ENCODE measurements at places on chromosomes 3 and 15.

DNA sequence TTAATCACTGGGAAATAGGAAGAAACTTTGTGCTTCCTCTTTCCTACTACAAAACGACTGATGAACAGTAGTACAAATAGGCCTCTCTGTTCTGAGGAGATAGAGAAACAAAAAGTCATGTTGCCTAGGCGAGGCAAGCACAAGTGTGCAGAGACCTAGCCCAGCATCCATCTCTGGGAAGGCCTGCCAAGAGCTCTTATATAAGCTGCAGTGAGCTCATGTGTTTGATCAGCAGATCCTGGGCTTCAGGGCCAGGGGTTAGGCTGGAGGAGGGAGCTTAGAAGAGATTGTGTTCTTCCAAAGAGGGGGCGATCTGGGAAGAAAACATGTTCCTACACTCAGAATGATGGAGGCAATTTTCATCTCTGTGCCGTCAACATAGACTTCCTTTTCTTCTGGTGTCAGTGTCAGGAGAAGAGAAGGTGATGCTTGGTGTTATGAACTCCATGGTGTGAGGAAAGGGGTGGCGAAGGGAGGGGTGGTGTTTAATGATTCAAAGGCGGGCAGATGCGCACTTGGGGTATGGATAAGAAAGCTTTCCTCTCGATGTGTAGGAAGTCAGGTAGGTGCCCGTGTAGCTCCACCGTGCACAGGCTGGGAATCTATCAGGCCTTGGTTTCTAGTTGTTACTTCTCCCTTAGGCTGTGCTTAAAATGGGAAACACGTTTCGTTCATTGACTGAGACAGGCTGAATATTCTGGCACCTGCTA is 29.5 kb upstream of the ETV5 start:
- no peak for DNase-seq

- no peak for DNase-seq
Measured at GRCh38 chr3:56980798-56981390, 79.6 kb upstream of the SPATA12 start.

DNA sequence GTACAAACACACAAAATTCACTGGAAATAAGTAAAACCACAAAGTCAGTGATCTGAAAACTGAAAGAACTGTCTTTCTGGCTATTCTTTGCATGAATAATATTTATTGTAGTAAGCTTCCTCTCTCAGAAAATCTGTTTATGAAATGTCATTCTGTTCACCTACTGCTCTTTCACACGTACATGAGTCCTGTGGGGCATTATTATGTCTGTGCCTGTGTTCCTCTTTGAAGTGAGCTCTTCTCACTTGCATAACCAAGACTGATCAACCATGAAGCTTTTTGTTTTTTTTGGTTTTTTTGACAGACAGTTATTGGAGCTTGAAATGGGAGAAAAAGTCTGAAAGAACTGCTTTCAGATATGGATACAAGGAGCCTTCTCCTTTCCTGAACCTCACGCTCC is 195.8 kb downstream of the PLCH1 start:
- no peak for DNase-seq

DNA sequence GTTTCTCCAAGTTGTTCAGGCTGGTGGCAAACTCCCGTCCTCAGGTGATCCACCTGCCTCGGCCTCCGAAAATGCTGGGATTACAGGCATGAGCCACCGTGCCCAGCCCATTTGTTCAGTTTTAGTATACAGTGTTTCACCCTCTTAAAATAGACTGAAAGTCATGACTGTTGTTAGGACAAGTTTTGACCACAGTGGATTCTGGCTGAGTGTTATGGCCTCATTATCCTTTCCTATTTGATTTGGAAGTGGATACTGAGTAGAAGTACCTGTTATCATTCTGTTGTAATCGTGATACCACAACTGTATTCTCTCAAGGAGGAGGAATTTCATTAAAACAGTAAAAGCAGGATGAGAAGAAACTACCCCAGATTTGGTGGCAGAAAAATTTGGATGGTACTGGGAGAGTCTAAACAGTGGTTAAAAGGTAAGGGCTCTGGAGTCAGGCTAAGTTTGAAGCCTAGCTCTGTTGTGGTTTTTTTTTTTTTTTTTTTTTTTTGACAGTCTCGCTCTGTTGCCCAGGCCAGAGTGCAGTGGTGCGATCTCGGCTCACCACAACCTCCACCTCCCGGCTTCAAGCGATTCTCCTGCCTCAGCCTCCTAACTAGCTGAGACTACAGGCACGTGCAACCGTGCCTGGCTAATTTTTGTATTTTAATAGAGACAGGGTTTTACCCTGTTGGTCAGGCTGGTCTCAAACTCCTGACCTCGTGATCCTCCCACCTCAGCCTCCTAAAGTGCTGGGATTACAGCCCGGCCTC is 2.6 kb downstream of the MAP2K1 start:
- no peak for DNase-seq

GRCh38 chr15:45372041-45372995 is 6.0 kb downstream of the GATM start:
- no peak for DNase-seq

DNA sequence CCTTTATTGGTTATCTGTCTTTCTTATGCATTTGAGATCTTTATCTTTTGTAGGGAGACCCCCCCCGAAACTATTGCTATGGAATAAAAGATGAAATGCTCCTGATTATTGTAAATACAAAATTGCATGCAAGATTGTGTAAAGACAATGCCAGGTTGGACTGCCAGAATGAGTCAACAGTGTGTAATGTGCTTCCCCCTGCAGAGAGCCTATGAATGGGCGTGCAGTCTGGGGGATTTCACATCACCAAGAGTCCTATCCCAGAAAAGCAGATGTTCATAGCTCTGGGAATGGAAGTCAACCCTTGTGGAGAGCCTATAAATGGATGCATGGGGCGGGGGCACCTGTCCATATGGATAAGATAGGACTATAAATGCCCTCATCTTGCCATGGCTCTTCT is 584.3 kb downstream of the NSUN3 start:
- no peak for DNase-seq

- DNase-seq: no peak
Measured at GRCh38 chr3:183013856-183014255, 33.5 kb upstream of the DCUN1D1 start.

DNA sequence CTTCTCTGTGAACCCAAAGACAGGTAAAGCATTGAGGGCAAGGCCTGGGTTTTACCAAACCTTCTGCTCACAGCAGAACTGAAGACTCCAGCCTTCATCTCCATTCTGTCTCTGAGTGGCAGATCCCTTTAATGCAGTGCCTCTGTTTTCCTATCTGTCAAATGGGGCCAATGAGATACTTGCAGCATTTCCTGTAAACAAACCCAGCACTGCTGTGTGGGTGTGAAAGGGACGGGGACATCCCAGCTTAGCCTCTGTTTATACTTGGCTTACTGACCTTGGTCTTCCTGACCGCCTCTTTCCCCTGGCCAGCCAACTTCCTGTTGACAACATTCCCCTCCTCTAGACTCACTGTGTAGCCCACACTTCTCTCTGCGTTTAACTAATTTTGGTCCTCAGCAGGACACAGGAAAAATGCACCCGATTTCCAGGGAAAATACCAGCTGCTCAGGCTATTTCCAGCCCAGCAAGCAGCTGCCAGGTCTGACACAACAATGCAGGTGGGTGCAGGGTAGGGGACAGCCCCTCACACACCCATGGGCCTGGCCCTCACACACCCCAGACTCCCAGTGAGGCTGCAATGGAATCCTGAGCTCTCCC is 105.9 kb upstream of the HERC1 start:
- no peak for DNase-seq

- DNase-seq: no peak
Measured at GRCh38 chr15:75214293-75215096, 12.8 kb downstream of the C15orf39 start.

DNA sequence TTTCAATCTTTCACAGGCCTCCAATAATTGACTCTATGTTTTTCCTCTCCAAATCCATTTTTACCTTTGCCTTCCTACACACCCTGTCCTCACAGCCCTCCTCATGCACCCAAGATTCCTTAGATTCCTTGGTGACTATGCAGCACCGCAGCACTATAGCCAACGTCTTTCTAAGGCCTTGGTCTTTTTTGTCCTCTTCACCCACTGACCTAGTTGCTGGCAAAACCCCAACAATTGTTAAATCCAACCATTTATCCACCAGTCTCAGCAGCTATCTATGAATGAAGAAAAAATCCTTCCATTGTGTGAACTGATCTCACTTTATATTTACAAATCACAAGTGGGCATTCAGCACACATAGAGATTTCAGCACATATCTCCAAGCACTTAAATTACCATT is 203.9 kb downstream of the VGLL3 start:
- no peak for DNase-seq

DNA sequence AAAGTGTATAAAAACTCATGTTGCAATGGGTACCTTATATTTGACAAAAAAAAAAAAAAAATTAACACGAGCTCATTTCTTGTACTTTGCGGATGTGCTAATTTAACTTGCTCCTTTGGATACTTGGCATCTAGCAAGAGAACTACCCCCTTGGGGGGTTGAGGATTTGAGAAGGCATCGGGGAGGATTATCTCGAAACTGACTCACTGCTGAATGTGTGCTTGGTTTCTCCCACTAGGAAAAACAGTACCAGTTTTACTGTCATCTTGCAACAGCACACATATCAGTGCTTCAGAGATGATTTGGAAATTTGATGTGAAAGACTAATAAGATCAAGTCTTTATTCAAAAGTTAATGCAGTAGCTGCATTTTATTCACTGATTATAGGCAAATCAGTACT is 891 bp downstream of the EXOG start:
- DNase-seq: no peak
